ENCODE measurements at places on chromosomes 16 and 17. TPM values are rescaled to one million over a fixed set of nuclear protein-coding genes. Genes with fewer than 3 reads are reported as not detected.

Gene B4GALNT2
- not detected for total RNA-seq

Gene KRTAP3-1
- not detected for total RNA-seq

Gene MMP2
- total RNA-seq = 226 TPM

- H3K27ac ChIP-seq = no peak overlapping the region
- no peaks in the 10 kb centered on the region for H3K36me3 ChIP-seq
- H3K4me1 ChIP-seq = peaks cover 14% of the 10 kb centered on the region
- no peak for DNase-seq
- no peaks in the 10 kb centered on the region for H3K27me3 ChIP-seq
Measured at GRCh38 chr16:81635063-81635937, 143.8 kb upstream of the PLCG2 start.

GRCh38 chr17:45971698-45972141, 27.3 kb upstream of the STH start:
- peaks cover 9% of the 10 kb centered on the region for H3K4me1 ChIP-seq
- no peak for DNase-seq
- H3K36me3 ChIP-seq = no peaks in the 10 kb centered on the region
- H3K27ac ChIP-seq = no peak overlapping the region
- no peak overlapping the region for H3K4me3 ChIP-seq

Gene IL4R
- total RNA-seq = 72.7 TPM

GRCh38 chr17:57537524-57538410, 207.3 kb downstream of the CCDC182 start:
- H3K4me1 ChIP-seq = peaks cover 33% of the 10 kb centered on the region
- no peaks in the 10 kb centered on the region for H3K27me3 ChIP-seq
- no peaks in the 10 kb centered on the region for H3K36me3 ChIP-seq
- no peak for DNase-seq

Gene SHCBP1
- total RNA-seq = 0.13 TPM

- no peaks in the 10 kb centered on the region for H3K27me3 ChIP-seq
- no peaks in the 10 kb centered on the region for H3K36me3 ChIP-seq
- no peak overlapping the region for H3K4me3 ChIP-seq
- H3K4me1 ChIP-seq = peaks cover 23% of the 10 kb centered on the region
- no peak for DNase-seq
Measured at GRCh38 chr16:81590714-81591544, 146.3 kb downstream of the CMIP start.

- DNase-seq = no peak
- H3K27ac ChIP-seq = no peak overlapping the region
- H3K4me1 ChIP-seq = peaks cover 18% of the 10 kb centered on the region
- no peaks in the 10 kb centered on the region for H3K36me3 ChIP-seq
- H3K27me3 ChIP-seq = no peaks in the 10 kb centered on the region
Measured at GRCh38 chr17:72338847-72339790, 218.3 kb downstream of the SOX9 start.

DNA sequence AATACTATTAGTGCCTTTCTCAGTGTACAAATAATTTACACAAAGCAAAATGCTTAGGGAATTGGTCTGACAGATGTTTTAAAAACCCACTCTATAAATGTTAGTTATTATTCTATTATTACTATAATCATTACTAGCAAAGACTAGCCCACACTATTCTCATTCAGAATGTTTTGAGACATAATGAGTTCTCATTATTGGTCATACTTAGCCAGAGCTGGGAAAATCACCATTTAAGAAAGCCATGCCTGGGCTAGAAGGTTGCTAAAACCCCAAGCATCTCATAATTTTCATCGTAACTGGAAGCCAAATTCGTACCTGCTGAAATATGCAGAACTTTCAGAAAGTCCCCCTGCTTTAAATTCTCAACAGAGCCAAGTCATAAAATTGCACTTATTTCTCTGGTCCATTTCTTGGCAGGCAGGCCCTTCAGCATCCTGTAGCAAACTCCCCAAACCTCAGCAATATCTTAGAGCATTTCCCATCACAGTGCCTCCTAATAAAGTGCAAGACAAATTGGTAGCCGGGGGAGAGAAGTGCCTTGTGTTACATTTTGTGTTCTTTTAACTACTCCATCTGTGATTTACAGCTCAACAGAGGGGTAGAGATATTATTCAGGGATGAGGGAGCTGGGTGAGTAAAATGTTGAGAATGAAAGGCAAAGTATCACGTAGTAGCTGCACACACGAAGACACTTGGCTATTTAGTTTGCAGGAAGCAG, 79.8 kb upstream of the ADAMTS18 start:
- H3K4me3 ChIP-seq = no peak overlapping the region
- no peaks in the 10 kb centered on the region for H3K27me3 ChIP-seq
- H3K4me1 ChIP-seq = no peaks in the 10 kb centered on the region
- peak; percentile 60 for DNase-seq
- no peak overlapping the region for H3K27ac ChIP-seq

DNA sequence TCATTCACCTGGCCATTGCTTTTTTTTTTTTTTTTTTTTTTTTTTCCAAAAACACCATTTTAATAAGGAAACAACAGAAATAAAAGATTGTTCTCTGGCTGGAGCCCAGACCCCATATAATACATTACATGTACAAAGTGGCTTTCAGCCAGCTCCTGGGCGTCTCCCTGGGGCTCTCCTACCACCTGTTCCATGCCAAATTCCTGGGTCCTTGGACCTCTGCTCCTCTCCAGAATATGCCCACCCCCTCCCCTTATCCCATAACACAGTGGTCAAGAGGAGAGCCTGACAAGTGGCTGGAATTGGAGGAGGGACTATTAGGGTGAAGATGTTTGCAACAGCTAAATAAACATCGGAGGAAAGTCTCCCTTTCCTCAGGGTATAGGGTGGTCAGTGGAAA, 3.6 kb upstream of the PHF12 start:
- H3K4me1 ChIP-seq = peaks cover 15% of the 10 kb centered on the region
- no peak overlapping the region for H3K27ac ChIP-seq

- no peaks in the 10 kb centered on the region for H3K4me1 ChIP-seq
- H3K27me3 ChIP-seq = peaks cover 22% of the 10 kb centered on the region
- no peaks in the 10 kb centered on the region for H3K36me3 ChIP-seq
- H3K4me3 ChIP-seq = no peak overlapping the region
- H3K27ac ChIP-seq = no peak overlapping the region
Measured at GRCh38 chr17:33124871-33125551, 133.4 kb downstream of the SPACA3 start.

- DNase-seq = no peak
- no peak overlapping the region for H3K27ac ChIP-seq
- H3K4me1 ChIP-seq = peaks cover 10% of the 10 kb centered on the region
- no peaks in the 10 kb centered on the region for H3K27me3 ChIP-seq
Measured at GRCh38 chr16:58409316-58409973, 17.2 kb downstream of the GINS3 start.

Gene CLEC18A
- 0.19 TPM for total RNA-seq

DNA sequence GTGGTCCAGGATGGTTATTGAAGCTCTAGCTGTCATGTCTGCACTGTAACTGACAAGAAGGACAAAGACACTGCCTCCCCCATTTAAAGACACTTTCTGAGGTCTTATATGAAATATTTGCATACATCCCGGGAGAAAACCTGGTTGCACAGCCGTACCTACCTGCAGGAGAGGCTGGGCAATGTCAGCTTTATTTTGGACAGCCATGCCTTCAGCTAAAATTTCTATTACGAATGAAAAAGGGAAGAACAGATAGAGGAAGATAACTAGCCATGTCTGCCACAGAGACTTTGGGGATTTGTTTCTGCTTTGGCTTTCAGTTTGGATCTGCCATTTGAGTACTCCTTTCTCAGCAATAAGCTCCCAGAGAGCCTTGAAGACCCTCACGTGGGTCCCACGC, 19.0 kb downstream of the SLC7A6 start:
- H3K27ac ChIP-seq = peak overlapping the region; percentile 14
- H3K4me1 ChIP-seq = peaks cover 52% of the 10 kb centered on the region
- no peaks in the 10 kb centered on the region for H3K27me3 ChIP-seq
- DNase-seq = no peak
- peaks cover 39% of the 10 kb centered on the region for H3K36me3 ChIP-seq
- H3K4me3 ChIP-seq = no peak overlapping the region

GRCh38 chr17:66507103-66507923, 204.9 kb downstream of the PRKCA start:
- no peaks in the 10 kb centered on the region for H3K27me3 ChIP-seq
- no peak for DNase-seq
- H3K27ac ChIP-seq = peak overlapping the region; percentile 35
- peaks cover 67% of the 10 kb centered on the region for H3K4me1 ChIP-seq
- H3K4me3 ChIP-seq = no peak overlapping the region

DNA sequence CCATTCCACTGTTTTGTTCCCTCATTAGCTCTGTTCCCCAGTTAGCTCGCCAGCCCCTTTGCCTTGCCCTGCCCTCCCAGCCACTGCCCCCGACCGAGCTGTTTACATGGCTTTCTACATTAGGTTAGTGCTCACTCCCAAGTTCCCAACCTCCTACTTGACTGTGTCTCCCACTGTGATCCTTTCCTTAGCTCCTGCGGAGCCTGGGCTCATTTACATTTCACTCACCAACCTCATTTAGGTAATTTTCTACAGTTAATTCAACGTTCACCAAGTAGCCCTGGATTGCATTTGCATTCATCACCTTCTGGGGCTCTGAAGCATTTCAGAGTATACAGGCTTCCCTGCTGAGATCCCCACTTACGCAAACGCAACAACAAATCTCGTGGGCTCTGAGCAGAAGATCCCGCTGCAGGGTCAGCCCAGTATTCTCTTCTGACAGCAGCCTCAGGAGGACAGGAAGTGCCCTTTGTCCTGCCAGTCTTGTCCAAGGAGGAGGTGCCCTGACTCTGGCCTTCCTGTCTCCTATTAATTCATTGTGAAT, 325.8 kb upstream of the CCL2 start:
- no peaks in the 10 kb centered on the region for H3K36me3 ChIP-seq
- no peak overlapping the region for H3K4me3 ChIP-seq
- no peaks in the 10 kb centered on the region for H3K4me1 ChIP-seq
- no peaks in the 10 kb centered on the region for H3K27me3 ChIP-seq
- no peak overlapping the region for H3K27ac ChIP-seq

Gene CDR2L
- total RNA-seq = 36.7 TPM

- no peaks in the 10 kb centered on the region for H3K4me1 ChIP-seq
- no peak overlapping the region for H3K27ac ChIP-seq
- H3K36me3 ChIP-seq = no peaks in the 10 kb centered on the region
- no peaks in the 10 kb centered on the region for H3K27me3 ChIP-seq
Measured at GRCh38 chr17:34511931-34512330, 67.5 kb upstream of the TMEM132E start.

Gene UBB
- 1,056 TPM for total RNA-seq

Gene TBC1D3H
- total RNA-seq = not detected

DNA sequence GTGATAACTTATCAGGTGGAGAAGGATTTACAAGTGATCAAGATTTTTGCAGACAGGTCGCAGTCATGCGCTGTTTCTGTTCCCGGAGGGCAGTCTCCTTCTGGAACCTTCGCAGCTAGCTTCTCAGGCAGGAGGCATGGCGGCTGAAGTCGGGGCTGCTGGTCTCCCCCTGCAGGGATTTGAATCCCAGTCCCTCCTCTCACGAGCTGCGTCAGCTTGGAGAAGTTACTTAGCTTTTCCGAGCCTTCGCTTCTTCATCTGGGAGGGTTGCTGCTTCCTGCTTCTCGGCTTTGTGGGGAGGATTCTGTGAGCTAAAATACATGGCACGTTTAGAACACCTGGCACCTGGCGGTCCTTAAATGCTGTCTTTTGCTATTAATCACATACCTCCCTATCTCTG, 287.8 kb upstream of the FOXF1 start:
- no peaks in the 10 kb centered on the region for H3K36me3 ChIP-seq
- H3K27ac ChIP-seq = peak overlapping the region; percentile 35
- H3K4me3 ChIP-seq = peak overlapping the region; percentile 13
- H3K27me3 ChIP-seq = no peaks in the 10 kb centered on the region

Gene PPP1R1B
- 14.8 TPM for total RNA-seq
